ENCODE measurements at places on chromosomes 13 and 19.

DNA sequence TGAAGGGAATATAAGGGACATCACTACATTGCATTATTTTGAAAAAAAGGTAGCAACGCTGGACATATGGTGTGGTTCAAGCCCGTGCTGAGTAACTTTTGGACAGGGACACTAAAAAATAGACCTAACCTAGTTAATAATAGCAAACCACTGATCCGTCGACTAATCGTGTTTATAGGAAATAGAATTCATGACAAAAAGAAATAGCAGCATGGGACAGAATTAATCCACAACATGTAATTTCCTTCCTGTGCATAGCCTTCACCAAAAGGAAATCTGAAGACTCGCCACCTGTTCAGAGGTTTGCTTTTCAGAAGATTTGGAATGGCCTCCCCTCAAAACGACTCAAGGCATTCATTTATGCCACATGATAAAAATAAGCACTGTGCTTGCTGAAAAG, 128.7 kb downstream of the FGF14 start:
- DNase-seq: no peak

- DNase-seq: no peak
Measured at GRCh38 chr13:106036870-106037269, 498.6 kb downstream of the EFNB2 start.

- DNase-seq: no peak
Measured at GRCh38 chr13:106205871-106206270, 329.6 kb downstream of the EFNB2 start.

DNA sequence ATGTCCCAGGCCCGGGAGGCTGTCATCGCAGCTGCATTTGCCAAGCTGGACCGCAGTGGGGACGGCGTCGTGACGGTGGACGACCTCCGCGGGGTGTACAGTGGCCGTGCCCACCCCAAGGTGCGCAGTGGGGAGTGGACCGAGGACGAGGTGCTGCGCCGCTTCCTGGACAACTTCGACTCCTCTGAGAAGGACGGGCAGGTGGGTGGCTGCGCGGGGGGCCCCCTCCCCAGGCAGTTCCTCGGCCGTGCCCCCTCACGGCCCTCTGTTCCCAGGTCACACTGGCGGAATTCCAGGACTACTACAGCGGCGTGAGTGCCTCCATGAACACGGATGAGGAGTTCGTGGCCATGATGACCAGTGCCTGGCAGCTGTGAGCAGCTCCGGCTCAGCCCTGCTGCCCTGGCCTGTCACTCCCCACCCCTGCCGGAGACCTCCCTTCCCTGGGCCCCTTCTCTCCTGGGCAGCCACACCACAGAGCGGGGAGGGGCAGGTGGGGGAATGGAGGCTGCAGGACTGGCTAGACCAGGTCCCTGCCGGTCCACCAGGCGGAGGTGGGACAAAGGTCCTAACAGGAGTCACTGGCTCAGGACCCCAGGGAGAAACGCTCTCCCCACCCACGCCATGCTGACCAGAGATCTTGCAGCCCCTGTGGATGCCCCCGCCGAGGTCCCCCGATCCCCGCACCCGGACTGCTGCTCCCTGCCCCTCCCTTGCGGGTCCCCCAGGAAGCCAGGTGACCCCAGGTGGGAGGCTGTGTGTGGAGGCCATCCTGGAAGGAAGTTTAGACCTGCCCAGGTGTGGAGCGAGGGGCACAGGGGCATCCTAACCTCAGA, 1.1 kb downstream of the CAPS start:
- DNase-seq: no peak

DNA sequence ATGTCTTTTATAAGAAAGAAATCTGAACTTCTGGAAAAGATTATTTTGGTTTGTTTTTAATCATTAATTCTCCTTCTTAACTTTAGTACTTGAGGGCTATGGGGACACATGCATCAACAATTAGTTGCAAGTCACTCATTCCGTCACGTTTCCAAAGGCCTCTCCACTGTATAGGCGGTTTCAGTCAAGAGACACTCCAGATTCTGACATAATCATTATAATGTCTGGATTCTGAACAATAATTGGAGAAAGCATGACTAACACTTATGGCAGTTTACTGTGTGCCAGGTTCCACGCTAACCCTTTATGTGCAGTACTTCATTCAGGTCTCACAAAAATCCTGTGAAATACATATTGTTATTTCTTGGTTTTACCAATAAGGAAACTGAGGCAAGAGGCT, 71.9 kb downstream of the TNFRSF19 start:
- no peak for DNase-seq

- no peak for DNase-seq
Measured at GRCh38 chr13:35378939-35379338, 97.5 kb downstream of the MAB21L1 start.

DNA sequence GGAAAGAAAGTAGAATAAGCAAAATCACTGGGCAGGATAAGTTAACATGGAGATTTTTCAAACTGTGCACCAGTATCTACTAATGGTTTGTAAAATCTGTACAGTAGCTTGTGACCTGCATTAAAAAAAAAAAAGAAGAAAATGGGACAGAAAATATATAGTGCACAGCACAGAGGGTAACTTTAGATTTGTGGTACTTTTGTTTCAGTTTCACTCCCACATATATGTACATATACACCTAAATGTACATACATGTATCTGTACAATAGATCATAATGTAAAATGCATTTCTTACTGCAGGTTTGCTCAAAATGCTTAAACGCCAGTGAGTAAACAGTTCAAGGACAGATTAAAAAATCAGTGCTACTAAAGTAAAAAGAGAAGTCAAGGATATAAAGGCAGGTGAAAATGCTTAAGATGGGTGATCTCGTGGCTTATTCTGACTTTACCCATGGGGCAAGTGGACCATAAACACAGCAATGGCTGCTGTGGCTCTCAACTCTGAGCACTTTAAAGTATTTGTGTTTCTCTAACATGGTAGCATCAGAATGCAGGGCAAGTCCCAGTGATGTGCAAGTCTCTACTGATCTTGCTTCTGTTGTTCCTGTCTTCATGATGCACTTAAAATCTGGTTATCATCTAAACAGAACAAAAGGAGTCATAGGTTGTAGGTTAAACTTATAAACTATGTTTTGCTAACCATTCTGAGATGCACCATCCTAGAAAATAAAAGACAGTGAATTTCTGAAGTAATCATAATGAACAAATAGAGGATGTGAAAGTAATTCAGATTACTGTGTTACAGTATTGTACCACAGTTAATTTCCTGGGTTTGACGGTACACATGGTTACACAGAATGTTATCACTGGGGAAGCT, 112.3 kb downstream of the MIPEP start:
- no peak for DNase-seq

- no peak for DNase-seq
Measured at GRCh38 chr13:60758637-60759036, 361.6 kb downstream of the TDRD3 start.

- DNase-seq: no peak
Measured at GRCh38 chr19:55377356-55378131, 918 bp downstream of the TMEM190 start.

GRCh38 chr19:51320280-51320657, 8.8 kb downstream of the IGLON5 start:
- no peak for DNase-seq

GRCh38 chr13:109880371-109881346, 94.3 kb upstream of the IRS2 start:
- no peak for DNase-seq

GRCh38 chr19:13154911-13155471, 4.8 kb downstream of the IER2 start:
- no peak for DNase-seq

- no peak for DNase-seq
Measured at GRCh38 chr19:30634996-30635975, 263.1 kb downstream of the ZNF536 start.

- no peak for DNase-seq
Measured at GRCh38 chr19:38845374-38846024, 4.3 kb downstream of the HNRNPL start.

DNA sequence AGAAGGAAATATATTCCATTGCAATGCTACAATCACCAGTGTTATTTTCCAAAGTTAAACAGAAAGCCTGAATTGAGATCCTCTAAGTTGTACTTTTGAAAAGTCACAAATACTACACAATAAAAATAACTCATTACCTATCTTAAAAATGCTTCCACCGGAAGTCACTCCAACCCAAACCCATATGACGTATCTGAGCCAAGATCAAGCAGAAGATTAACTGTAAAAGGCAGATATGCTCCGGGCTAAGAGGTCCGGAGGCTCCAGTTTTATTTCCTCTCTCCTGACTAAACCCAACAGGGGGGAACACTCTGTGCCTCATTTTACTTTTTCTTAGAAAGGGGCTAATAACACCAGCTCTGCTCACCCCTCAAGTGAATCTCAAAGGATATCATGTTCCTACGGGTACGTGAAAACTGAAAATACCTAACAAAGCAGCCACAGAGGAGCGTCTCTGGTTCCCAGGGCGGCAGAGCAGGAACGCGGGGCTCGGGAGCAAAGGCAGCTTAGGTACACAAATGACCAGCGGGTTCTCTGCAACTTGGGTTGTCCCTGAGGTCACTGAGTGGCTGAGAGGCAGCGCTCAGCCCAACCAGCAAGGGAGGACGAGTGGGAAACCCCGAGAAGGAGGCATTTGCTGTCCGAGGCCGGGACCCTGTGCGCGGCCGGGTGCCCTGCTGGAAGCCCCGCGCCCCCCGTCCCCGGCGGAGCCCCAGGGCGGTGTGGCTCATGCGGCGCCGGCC, 750 bp downstream of the RAB20 start:
- peak; percentile 34 for DNase-seq

DNA sequence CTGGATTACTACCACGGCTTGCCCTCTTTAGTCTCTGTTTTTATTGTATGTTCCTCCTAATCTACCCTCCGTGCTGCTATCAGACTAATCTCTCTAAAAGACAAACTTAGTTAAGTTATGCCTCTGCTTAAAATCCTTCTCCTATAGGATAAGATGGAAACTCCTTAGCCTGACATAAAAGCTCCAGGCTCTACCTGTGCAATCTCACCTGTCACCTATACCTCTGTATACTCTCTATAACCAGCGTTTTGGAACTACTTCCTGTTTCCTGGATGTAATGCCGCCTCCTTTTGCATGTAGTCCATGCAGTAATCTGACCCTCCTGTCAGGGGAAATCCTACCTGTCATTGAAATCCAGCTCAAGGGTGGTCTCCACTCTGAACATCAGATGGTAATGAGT, 41.2 kb downstream of the OLFM4 start:
- DNase-seq: no peak

DNA sequence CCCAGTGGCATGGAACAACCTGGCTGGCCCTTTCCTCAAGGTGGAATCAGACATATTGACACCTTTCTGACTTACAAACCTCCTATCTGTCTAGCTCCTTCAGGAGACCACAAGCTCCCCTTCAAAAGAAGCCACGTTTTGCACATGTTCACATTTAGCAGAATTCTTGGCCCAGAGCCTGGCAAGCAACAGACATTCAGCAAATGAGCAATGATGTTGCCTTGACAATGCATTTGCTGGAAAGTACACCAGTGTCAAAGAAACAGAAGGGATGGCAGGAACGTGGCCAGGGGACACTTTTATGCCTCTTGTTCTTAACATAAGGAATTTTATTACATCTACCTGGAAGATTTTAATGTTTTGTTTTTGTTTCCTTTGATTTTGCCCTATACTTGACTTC, 85.5 kb upstream of the FGF14 start:
- DNase-seq: no peak

- no peak for DNase-seq
Measured at GRCh38 chr19:42301646-42302203, at the start of gene PRR19. Gene PRR19 (plus strand): TSS chr19:42302132. CDS start chr19:42309585, 7,453 bp downstream.

DNA sequence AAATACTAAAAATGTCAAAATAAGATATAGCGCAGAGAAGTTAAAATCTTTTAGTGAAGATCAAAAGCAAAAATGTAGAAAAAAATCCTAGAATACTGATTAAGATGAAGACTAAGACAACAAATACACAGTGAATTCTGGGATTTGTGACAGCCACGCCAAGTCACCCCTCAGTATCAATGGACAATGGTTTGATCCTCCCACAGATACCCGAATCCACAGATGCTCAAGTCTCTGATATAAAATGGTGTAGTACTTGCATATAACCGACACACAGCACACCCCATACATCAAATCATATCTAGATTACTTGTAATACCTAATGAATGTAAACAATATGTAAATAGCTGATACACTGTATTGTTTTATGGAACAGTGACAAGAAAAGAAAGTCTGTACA, 5.9 kb downstream of the MIPEP start:
- peak; percentile 44 for DNase-seq

DNA sequence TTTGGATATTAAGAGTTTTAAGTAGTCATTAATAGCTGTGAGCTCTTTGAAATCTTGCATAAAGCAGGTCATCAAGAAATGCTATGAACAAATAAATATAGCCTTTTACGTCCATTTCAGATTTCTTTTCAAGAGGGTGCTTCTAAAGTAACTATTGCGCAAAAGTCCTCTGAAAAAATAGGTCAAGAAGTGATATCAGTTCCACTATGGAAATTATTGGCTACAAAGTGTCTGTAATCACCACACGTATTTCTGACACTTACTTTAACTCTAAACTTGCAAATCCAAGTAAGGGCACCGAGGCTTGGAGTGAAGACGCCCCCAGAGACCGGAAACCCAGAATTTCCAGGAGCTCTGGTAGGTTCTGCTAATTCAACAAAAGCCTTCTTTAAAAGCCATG, 44.9 kb upstream of the STARD13 start:
- DNase-seq: no peak

- no peak for DNase-seq
Measured at GRCh38 chr19:29651622-29652394, 13.5 kb upstream of the PLEKHF1 start.

DNA sequence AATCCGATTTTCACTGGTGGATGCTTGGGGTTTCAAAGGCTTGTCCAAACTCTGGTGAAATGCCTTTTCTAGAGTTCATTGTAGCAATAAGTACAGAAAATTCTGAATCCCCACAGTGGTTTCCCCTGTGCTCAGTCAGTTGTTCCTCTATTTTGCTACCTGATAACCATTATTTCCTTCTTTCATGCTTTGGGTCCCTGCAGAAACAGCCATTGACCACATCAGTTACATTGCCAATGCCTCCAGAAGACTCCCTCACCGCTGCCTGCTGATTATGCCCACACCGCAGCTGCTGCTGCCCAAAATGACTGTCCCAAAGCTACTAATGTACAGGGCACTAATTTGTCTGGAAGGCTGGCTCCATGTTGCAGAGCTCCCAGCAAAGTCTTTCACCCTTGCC, 517.3 kb downstream of the KLF12 start:
- no peak for DNase-seq

GRCh38 chr13:53020764-53021335, 7.8 kb upstream of the OLFM4 start:
- DNase-seq: no peak

DNA sequence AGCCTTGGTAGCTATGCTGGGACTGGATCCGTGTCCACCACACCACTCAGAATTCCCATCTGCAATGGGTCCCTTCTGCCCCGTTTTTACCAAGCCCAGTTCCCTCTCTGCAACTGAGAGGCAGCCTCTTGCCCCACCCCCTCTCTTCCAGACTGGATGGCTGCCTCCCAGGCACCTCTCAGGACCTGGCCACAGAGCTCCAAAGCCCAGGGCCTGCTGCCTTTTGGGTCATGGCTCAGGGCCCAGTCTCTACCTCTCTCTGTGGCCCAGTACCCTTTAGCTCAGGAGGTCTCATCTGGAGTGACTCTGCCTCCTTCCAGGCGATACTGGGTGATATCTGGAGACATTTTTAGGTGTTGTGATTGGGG, 10.3 kb upstream of the ZBTB7A start:
- DNase-seq: no peak

All from midbrain (tissue), 1 donor.